SK-N-MC (cell line): ENCODE measurements at places on chromosomes 6 and 20.

DNA sequence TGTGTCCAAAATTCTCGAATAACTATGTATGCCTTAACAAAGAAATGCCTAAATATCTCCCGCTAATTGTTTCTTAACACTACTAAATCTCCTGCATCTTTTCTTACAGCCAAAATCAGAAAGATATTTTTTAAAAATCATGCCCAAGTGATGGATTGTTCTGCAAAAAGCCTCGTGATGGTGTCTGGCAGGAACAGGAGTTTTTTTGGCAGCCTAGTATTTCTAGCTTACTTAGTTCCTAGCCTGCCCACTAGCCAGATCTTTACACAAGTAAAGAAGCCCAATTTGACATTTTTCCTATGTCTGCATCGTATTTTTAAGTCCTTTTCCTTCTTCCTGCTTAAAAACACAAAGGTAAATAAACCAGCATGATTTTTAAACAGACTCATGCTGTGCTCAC is 31.5 kb downstream of the SLC2A12 start:
- DNase-seq: no peak

- DNase-seq: no peak
These were observed 81.3 kb upstream of the NT5E start for GRCh38 chr6:85368631-85369030.

DNA sequence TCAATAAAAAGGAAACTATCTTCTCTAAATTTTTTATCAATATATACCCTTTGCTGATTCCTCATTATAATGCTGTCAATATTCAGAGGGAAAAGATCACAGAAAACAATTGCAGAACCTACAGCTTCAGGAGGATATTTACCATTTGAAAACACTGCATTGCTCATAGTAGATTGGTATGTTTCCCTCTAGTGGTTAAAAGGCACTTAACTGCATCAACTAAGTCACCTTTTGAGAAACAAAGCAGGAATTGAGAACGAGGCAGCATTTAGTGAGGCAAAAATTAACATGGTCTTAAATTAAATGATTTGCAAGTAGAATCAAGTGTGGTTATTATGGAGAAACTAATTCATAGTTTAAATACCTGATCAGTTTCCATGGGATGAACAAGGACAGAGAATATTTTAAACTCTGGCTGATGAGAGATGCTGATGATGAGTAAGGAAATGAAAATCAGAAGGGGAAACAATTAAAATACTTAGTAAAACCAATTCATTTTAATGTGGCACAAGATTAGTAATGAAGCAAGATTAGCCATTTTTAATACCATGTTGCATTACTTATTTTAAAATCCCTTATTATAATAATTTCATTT is 642.1 kb downstream of the EPHA7 start:
- DNase-seq: peak; percentile 62

- DNase-seq: no peak
These were observed 7.5 kb upstream of the GTF3C6 start for GRCh38 chr6:110951008-110951407.

DNA sequence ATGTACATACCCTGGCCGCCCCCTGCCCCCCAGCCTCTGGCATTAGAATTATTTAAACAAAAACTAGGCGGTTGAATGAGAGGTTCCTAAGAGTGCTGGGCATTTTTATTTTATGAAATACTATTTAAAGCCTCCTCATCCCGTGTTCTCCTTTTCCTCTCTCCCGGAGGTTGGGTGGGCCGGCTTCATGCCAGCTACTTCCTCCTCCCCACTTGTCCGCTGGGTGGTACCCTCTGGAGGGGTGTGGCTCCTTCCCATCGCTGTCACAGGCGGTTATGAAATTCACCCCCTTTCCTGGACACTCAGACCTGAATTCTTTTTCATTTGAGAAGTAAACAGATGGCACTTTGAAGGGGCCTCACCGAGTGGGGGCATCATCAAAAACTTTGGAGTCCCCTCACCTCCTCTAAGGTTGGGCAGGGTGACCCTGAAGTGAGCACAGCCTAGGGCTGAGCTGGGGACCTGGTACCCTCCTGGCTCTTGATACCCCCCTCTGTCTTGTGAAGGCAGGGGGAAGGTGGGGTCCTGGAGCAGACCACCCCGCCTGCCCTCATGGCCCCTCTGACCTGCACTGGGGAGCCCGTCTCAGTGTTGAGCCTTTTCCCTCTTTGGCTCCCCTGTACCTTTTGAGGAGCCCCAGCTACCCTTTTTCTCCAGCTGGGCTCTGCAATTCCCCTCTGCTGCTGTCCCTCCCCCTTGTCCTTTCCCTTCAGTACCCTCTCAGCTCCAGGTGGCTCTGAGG is 7.6 kb downstream of the CDKN1A start:
- DNase-seq: no peak

GRCh38 chr6:149500096-149500495 is 15.3 kb upstream of the ZC3H12D start:
- DNase-seq: no peak

GRCh38 chr20:19628570-19629134 is 129.4 kb upstream of the RIN2 start:
- peak; percentile 58 for DNase-seq

DNA sequence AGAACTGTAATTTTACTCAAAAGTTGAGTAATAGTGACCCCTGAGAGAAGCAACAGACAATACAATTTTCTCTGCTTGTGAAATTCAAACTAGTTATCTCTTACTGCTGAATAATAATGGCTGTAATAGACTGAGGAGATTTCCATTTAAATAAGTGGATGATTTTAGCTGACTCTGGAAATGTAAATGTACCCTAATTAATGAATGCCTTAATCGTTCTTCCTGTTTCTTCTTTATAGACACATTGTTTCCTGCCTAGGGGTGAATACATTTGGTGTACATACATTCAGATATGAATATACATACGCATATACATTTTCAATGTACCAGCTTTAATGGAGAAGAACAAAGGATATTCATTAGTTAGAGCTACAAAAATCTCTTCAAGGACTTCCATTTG is 611.9 kb downstream of the TFAP2B start:
- peak; percentile 98 for DNase-seq

DNA sequence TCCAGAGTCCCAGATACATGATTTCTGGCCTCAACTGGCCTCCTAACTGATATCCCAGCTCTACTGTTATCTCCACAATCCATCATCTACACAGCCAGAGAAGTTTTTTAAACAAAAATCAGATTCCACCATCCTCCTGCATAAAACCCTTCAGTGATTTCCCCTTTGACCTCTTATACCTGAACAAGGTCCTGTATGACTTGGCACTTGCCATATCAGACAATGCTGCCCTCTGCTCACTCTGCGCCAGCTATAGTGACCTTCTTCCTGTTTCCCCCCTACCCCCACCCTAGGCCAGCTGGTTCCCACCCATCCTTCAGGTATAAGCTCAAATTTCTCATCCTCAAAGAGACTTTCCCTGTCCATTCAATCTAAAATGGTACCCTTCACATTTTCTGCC is 322.2 kb downstream of the PKHD1 start:
- DNase-seq: no peak

- DNase-seq: no peak
These were observed 36.2 kb upstream of the EPB41L1 start for GRCh38 chr20:36118371-36118770.

- DNase-seq: no peak
These were observed 301.1 kb downstream of the TBC1D7 start for GRCh38 chr6:13027207-13027606.

- peak; percentile 14 for DNase-seq
These were observed 40.4 kb upstream of the TBC1D7 start for GRCh38 chr6:13368731-13369115.

- DNase-seq: no peak
These were observed 35.5 kb downstream of the ABHD12 start for GRCh38 chr20:25355011-25355595.

DNA sequence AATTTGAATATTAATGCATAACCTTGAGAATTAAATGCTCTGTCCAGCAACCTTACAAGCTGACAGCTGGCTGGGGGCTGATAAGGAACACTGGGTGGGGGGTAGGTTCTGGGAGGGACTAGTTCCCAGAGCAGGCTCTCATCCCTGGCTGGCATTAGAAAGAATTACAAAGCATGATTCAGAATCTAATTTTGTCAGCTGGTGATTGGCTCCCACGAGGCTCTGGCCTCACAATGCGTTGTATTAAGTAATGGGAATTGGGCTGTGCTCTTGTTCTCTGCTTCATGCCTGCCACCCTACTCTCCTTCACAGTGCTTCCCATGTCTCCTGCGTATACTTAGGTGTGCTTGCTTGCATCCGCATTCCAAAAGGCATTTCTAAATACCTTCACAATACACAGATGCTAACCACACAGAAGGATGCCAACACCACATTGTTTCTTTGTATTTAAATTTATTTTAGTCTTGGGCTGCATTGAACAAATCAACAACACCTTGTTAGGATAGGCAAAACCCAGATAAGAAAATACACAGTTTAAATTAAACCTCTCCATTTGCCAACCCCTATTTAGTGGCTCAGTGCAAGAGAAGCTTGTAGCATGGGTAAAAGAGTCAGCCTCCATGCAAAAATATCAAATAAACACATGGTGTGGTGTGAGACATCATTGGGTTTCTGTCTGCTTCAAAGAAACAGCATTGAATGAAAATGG is 434.5 kb upstream of the JAG1 start:
- DNase-seq: no peak

- no peak for DNase-seq
These were observed 31.1 kb downstream of the ARID1B start for GRCh38 chr6:156808287-156808686.

DNA sequence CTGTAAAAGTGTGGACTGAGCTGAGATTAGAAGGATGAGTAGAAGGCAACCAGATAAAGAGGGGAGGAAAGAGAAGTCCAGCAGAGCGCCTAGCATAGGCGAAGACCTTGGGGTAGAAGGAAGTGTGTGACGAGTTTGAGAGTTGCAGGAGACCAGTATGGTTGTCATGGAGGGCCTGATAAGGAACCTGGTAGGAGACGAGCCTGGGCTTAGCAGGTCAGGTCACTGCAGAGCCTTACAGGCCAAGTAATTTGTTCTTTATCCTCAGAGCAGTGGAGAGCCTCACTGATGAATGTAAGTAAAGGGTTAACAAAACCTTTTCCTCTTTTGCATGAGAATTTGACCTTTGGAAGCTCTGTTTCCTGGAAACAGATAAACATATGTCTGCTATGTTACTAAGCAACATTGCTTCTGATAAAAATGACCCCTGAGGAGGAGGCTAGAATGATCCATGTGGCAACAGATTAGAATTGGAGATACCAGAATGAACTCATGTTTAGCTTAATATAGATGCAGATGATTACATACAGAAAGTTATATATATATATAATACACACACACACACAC is 2.9 kb upstream of the TMEM74B start:
- DNase-seq: no peak

GRCh38 chr20:3755269-3755668 is 12.3 kb downstream of the ADISSP start:
- DNase-seq: no peak

DNA sequence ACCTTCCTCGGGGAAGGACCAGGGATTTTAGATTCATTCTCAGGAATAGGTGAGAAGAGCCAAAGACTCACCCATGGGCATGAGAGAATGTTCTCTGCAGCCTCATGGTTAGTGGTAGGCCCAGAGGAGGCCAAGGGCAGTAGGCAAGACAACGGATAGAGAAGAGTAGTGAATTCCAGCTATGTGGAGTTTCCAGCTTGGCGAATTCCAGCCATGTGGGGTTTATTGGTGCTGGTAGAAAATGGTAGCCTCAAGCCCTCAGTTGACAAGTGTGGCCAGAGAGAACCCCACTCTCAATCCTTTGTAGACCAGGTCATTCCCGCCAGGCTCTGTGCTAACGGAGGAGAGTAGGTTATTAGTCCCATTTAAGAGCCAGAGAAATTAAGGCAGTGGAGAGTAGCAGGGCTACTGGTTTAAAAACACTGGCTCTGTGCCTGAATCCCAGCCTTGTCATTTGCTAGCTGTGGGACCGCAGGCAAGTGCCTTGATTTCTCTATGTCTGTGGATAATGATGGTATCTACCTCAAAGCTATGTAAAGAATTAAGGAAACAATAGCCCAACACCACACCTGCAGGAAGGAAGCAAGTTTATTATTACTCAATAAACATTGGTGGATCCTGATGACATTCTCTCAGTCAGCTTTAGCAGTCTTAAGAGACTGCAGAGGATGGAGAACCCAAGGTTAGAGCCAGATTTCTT is 2.0 kb upstream of the SLC9A8 start:
- no peak for DNase-seq

DNA sequence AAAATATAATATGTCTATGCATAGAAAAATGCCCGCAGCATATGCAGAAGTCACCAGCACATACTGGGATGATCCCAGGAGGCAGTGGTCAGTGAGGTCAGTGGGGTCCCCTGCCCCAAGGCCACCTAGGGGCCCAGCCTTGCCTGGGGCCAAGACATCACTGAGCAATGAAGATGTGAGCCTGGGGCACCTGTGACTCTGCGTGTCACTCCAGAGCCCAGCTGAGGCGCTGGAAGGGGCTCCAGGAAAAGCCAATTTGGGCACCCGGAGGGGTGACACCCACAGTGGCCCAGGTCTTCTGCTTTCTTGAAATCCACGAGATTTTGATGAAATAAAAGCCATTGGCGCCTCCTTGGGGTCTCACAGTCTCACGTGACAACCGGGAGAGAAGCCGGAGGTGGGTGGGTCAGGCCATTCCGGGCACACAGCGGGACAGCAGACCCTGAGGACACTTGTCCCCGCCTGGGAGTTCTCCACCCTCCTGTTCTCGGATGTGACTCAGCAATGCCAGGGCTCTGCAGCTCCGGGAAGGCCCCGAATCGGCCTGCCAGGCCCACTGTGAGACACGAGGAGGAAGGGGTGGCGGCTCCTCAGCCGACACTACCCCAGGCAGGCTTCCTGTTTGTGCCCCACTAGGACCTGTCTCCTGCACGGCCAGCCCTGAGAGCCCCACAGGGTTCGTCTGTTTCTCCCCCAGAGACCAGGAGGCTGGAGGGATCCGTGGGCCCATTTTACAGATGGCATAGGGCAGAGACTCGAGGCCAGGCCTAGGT is 24.4 kb upstream of the SLCO4A1 start:
- no peak for DNase-seq

DNA sequence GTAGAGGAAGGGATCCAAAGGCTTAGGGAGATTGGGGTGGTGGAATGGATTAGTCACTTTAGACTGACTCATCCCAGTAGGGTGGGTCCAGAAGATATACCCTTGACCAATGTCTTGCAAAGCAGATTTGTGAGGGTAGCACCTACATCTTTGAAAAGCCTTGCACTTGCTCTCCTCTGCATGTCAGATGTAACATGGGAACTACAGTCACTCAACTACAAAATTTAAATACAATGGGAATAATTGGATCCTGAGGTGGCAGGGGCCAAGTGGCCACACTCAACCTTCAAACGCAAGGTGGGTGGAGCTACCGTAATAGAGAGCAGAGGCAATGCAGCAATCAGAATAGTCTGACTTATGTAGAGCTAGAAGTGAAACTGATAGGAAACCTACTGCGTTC is 71.2 kb downstream of the ME1 start:
- DNase-seq: no peak

GRCh38 chr6:36958775-36959554 is 4.4 kb downstream of the PI16 start:
- DNase-seq: no peak
